ENCODE measurements at places on chromosomes 7 and 10.

GRCh38 chr10:14261336-14261735, 69.4 kb downstream of the FRMD4A start:
- no peak for DNase-seq

DNA sequence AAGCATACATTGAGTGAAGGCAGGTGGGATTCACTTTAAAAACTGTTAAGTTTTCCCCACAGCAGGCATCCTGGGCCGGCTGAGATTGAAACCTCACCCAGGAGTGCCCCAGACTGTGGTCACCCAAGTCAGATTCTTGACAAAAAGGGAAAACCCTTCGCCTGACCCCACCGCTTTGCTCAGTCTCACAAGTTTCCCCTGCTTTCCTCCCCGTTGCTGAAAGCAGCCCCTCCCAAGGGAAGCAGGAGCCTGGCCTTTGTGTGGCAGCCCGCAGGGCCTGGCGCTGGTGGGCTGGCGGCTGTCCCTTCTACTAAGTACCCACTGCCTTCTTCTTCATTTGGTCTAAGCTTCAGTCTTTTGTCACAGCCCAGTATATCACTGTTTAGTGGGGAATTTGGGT, 16.0 kb downstream of the RNF32 start:
- DNase-seq: no peak

GRCh38 chr10:71850021-71850742, 869 bp downstream of the PSAP start:
- DNase-seq: no peak

- no peak for DNase-seq
Measured at GRCh38 chr7:87598234-87599009, 2.3 kb downstream of the ABCB1 start.

DNA sequence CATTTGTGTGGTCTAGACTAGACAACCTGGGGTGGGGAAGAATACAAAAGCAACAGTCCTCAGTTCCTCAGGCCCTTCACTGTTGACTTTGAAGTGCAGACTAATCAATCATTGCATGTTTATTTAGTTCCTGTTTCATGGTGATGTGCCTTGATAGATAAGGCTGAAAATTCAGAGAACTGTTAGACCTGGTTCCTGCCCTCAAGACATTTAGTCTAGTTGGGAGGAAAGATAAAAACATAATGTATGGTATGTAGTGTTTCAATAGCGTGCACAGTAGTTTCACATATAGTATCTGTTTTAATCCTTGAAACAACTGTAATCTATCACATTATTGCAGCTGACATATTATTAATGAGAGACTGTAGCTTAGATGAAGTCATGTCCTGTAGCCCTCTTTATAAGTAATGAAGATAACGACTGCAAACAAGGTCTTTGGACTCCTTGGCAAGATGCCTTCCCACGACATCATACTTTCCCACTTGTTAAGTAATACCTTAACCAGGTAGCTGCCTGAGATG, 124.0 kb downstream of the CELF2 start:
- no peak for DNase-seq

- no peak for DNase-seq
Measured at GRCh38 chr7:130838738-130839137, 104.7 kb upstream of the KLF14 start.

GRCh38 chr10:70892631-70893030, 4.3 kb upstream of the PCBD1 start:
- no peak for DNase-seq

GRCh38 chr10:2650328-2650727, 417.0 kb upstream of the PFKP start:
- no peak for DNase-seq

DNA sequence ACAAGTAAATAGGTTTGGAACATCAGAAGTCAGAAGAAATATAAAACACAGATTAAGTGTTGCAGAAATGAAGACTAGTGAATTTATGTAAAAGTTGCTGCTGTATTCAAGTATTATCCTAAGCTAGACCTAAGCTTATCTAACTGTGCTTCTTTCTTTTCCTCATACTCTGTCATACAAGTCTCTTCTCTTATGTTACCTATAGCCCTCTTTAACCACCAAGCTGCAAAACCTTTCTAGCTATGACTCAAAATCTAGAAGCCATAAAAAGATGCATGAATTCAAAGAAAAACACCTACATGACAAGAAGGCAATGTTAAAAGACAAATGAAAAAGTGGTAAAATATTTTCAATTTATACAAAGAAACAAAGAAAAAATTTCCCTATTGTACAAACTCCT, 23.0 kb downstream of the DENND11 start:
- DNase-seq: no peak

DNA sequence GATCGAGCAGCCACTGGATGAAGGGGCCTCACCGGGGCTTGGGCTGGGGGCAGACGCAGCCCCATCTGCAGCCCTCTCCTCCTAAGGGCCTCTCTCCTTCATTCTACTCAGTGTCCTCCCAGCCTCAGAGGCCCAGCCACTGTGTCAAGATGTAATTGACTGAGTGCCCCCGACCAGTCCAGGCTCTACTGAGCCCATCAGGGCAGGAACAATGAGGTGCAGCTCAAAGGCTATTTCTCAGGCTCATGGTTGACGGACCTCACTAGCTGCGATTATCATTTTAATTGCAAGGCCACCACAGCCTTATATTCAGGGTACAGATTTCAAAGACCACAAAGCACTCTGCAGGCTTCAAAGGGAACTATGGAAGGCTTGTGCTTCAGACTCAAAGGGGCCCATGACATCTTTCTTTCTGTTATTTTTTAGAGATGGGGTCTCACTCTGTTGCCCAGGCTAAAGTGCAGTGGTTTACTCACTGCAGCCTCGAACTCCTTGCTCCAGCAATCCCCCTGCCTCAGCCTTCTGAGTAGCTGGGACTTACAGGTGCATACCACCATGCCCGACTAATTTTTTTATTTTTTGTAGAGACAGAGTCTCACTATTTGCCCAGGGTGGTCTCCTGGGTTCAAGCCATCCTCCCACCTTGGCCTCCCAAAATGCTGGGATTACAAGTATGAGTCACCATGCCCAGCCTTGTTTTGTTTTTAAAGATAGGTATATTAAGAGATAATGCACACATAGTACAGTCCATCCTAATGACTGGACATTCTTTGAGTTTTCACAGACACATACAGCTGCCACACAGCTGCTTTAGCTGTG, 23.7 kb downstream of the SLC29A3 start:
- DNase-seq: no peak

- no peak for DNase-seq
Measured at GRCh38 chr7:42502022-42502421, 265.0 kb upstream of the GLI3 start.

- no peak for DNase-seq
Measured at GRCh38 chr10:129192344-129193128, 274.5 kb upstream of the MGMT start.

GRCh38 chr10:36621346-36621745, 504.1 kb upstream of the ANKRD30A start:
- DNase-seq: no peak

- DNase-seq: no peak
Measured at GRCh38 chr10:112351146-112351545, 22.8 kb upstream of the ACSL5 start.

DNA sequence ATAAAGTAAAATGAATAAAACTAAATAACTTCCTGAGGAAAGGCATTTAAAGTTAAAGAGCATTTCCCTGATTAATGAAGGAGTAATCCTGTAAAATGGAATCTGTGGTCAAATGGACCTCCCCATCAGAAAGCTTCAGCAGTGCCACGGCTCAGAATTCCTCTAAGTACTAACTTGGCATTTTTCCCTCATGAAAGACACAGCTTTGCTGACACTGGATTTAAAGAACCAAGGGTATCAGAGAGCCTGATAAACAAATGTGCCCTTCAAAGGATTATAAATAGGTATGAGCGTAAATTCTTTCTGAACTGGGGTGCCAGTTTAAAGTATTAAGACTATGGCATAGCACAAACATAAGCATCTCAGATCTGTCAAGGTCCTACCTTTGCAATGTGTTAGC, 24.2 kb upstream of the RNF148 start:
- no peak for DNase-seq

GRCh38 chr7:141630621-141631020, 71.3 kb downstream of the DENND11 start:
- no peak for DNase-seq

GRCh38 chr7:99473315-99473596, 566 bp downstream of the ZNF789 start:
- DNase-seq: no peak

DNA sequence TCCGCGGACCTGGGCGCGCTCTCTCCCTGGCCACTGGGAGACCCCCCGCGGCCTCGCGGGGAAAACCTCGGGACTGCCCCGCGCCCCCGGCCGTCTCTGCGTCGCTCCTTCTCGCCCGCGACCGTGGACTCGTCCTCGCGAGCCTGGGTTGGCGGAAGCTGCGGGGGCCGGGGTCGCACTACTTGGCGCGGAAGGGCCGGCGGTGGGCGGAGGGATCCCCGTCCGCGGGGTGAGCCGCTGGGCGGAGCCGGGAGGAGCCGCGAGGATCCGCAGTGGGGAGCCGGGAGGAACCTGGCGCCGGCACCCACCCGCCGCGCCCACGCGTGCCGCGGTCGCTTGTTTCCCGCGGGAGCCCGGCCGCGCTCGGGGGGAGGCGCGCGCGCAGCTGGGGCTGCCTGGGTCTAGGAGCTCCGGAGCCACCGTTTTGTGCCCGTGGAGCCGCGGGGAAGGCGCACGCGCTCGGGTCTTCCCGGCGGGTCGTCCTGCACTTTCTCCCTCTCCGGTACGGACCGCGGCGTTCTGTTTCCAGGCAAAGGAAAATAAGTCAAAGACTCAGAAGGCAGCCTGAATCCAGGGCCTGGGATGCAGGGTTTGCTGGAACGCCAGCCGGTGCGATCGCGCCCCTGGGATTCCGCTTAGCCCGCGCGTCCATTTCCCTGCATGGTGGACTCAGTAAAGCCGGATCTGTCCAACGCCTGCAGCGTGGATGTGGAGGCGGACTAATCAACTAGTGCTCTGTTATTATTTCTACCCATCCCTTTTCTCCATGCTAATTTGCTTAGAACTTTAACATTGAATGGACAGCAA, 28.7 kb upstream of the KMT2C start:
- no peak for DNase-seq

GRCh38 chr10:48470115-48470892, 134.6 kb downstream of the ARHGAP22 start:
- DNase-seq: no peak

DNA sequence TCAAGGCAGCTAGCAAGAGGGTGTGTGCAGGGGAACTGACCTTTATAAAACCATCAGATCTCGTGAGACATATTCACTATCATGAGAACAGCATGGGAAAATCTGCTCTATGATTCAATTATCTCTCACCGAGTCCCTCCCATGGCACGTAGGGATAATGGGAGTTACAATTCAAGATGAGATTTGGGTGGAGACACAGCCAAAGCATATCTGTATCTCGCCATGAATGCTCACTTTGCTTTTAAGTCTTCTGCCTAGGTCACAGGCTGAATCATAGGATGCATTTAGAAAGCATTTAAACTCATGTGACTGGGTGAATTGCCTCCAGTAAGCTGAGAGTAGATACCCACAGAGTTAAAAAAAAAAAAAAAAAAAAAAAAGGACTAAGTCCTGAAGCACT, 220.0 kb downstream of the AGMO start:
- no peak for DNase-seq

GRCh38 chr10:24882047-24882698, 70.2 kb downstream of the PRTFDC1 start:
- DNase-seq: no peak

DNA sequence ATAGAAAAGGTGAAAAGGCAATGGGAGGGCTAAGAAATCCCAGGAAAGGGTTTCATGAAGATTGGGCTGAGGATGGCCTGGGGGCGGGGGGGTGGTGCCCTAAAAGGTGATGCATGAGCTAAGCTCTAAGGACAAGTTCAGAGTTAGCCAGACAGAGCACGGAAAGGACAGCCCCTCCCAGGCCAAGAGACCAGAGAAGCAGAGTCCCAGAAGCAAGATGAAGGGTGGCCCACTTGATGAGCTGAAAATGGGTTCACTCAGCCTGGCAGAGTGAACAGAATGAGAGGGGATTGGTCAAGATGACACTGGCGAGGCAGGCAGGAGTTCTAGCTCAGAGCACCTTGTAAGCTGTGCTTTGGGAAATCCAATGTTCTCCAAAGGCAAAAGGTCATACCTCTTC, 89.4 kb upstream of the GPR26 start:
- no peak for DNase-seq

DNA sequence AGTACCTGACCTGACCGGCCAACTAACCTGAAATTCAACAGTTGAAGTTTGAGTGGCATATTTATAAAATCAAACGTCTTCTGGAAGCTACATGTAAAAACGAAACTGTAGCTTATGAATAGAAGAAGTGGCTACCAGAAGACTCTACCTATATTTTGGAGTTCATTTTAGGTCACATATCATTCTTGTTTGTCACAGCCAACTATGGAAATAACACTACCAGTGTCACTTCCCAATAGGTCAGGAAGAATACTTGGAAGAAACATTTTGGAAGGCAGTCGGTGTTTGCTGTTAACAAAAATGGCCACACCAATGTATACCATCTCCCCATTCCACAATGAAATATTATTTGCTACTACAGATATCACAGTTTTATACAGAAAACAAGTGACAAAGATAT, 12.6 kb downstream of the TWIST1 start:
- DNase-seq: no peak

- DNase-seq: no peak
Measured at GRCh38 chr10:84336406-84337090, 8.2 kb downstream of the CCSER2 start.

GRCh38 chr10:71143170-71143569, 69.2 kb upstream of the UNC5B start:
- DNase-seq: no peak

- DNase-seq: no peak
Measured at GRCh38 chr10:90319188-90319914, 538.5 kb downstream of the HTR7 start.

DNA sequence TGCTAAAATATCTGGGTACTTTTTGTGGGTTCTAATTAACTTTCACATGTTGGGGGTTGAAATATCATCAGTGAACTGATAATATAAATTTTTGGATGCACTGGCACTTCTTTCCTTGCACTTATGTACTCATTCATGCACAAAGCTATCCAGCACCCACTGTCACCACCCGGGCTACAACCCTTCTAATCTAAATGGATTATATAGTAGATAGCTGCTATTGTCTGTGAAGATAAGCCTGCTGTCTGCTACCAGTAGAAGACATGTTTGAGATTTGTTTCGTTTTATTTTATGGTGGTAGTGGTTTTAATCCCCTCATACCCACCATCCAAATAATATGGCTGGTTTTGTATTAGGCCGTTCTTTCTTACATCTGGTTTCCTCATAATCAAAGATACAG, 353.5 kb upstream of the LRGUK start:
- no peak for DNase-seq
